ENCODE measurements at places on chromosomes 12 and 14.

- DNase-seq = peak; percentile 99
Observed at GRCh38 chr12:118372541-118373495, at the start of gene TAOK3. TSS of gene TAOK3 (minus strand) at chr12:118372907. CDS start at chr12:118255567, 117,340 bp downstream.

DNA sequence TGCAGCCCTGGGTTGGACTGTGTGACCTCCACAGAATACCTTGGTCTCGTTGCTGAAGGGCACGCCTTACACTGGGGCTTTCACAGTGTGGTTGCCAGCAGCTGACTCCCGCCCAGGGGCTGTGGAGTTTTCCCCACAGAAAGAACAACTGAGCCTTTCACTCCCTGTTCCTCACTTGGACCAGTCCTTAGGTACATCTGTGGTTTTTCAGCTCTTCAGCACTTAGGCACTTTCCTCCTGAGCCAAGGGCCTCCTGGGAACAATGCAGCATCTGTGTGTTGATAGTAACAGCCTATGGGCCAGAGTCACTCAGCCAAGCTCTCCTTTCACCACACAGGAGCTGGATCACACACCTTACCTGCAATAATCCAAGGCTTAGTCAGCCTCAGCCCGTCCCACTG, 25.0 kb downstream of the ERP27 start:
- DNase-seq = peak; percentile 71

- DNase-seq = no peak
Observed at GRCh38 chr14:87990682-87991081, 2.3 kb downstream of the GALC start.

GRCh38 chr14:104739546-104740516, 13.1 kb upstream of the SIVA1 start:
- DNase-seq = no peak

- no peak for DNase-seq
Observed at GRCh38 chr12:43208627-43209026, 343.4 kb downstream of the ADAMTS20 start.

GRCh38 chr14:85934886-85935254, 404.9 kb downstream of the FLRT2 start:
- DNase-seq = no peak

- no peak for DNase-seq
Observed at GRCh38 chr14:53501361-53502211, 348.5 kb upstream of the DDHD1 start.

DNA sequence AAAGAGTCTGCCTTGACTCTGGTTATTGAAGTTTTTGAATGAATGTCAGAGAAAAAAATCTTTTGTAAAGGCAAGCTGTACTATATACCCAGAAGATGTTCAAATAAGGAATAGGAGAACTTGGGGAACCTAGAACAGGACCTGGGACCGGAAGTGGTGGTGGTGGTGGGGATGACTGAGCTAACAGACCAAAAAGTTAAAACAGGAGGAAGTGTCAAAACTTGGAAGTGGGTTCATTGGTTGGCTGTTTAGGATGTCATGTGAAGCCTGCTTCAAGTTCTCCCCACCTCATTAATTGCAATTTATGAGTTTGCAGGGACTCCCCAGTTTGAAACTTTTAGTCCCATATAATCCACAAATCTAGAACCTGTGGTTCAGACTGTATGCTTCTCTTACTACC, 26.2 kb downstream of the PLXNC1 start:
- no peak for DNase-seq

DNA sequence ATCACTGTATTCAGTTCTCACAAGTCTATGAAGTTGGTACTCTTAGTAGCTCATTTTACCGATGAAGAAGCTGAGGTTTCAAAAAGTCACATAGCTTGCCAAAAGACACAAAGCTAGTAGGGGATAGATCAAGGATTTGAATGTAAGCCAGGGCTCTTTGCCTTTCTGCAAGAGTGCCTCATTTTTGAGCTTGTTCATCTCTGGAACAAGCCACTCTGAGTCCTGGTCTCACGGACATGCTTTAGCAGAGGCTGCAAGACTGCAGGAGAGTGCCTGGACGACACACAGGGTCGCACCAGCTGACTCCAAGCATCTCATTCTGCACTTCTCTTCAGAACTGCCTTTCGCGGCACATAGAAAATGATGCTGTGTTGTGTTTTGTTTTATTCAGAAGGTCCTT, 3.7 kb downstream of the NUAK1 start:
- no peak for DNase-seq

- no peak for DNase-seq
Observed at GRCh38 chr12:54129028-54129903, 59.5 kb downstream of the SMUG1 start.

DNA sequence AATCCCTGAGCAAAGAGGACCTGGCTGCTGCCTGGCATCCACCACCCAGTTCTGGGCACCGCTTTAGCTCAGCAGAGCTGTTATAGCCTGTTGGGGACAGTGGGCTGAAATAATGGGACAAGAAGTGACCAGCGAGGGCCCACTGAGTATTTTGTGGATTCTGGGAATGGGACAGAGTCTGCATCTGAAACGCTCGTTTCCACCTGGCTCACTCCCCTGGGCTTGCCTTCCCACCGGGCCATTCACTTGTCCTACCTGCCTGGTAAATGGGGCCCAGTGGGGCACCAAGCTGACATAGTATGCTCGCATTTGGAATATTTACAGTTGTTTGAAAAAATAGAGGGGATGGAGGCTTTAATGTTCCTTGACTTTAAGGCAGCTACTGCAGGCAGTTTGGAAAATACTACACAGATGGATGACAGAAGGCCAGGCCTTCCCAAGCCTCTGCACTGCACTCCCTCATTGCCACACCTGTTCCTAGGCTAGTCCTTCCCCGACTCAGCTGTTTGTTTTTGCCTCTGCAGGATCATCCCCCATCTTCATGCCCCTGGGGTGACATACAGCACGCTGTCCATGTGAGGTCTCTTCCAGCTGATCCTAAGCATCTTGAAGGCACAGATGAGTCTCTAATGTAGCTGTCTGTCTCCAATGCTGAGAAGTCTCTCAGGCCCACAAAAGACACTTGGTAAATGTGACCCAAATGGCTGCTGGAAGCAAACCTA, 61.3 kb upstream of the DICER1 start:
- DNase-seq = no peak

- DNase-seq = peak; percentile 39
Observed at GRCh38 chr12:98744680-98745079, 99.6 kb downstream of the APAF1 start.

GRCh38 chr12:48783432-48783831, 5.5 kb downstream of the ADCY6 start:
- DNase-seq = no peak

DNA sequence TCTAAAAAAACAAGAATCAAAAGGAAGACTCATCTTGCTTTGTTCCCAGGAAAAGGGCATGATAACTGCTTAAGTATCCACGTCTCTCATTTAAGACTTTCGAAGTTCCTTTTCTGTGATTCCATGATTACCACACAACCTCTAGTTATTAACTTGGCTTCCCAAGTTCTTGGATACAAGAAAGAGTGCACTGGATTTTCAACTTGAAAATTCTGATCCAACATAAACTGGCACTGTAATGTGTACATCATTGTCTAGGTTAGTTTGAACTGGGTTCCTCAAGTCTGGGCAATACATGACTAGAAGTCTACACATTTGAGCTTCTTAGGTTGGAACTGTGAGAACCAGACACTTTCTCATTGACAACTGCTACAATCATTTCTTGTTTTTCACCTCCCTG, 1.6 kb downstream of the KLHL28 start:
- DNase-seq = no peak

DNA sequence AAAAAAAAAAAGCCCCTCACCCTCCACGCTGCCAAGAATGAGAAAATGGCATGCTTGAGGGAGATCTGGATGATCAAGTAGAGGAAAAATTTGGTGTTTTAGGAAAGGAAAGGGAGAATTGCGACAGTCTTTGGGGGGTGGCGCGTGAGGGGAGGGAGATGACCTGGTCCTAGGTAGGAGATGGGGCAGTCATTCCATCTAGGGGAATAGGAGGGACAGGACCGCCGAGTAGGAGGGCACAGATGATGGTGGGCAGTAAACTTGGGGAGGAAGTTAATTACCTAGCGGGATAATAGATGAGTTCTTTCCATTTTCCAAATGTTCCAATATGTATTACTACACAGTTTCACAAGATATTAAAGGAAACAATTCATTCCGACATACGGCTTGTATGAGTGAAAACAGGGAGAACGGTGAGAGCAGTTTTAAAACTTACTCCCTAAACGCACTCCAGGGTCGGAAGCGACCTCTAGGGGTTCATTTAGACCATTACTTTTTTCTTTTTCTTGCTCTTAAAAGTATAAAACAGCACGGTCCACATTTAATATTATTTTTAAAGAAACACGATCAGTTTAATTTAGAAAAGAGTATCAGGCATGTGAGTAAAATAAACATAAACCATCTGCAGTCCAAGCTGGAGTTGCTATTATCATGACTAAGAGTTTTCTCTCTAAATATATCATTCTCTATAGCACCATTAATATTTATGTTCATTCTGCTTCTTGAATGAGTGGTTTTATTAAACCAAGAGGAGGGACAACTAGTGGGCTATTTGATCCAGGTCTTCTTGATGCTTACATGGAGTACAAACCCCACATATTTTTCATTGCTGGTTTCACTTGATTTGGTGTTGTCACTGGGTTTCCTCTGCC, 3.0 kb upstream of the FNTB start:
- DNase-seq = no peak

DNA sequence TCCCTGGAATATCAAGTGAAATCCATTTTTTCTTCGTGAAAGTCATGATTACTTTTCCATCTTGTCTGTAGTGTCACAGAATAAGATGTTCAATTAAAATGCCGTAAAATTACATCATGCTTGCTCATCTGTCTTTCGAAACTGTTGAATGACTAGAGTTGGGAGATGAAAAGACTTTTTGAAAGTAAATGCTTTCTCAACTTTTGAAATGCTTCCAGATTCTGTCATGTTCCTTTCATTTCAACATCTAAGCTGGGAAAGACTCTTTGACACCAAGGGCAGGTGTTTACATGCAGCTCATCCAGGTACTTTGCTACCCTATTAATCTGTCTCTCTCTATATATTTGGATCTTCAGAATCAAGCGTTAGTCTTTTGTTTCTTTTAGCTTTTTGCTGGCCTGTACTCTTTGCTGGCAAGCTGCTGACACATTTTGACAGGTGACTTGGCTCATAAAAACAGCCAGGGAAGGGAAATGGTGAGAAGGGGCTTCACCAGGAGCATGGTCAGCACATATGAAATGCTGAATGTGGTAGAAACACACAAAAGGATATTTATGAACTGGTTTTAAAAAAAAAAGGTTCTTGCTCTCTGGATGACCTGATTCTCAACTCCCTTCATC, 77.0 kb upstream of the METAP2 start:
- DNase-seq = no peak

- no peak for DNase-seq
Observed at GRCh38 chr12:41409628-41410027, 221.5 kb downstream of the PDZRN4 start.

DNA sequence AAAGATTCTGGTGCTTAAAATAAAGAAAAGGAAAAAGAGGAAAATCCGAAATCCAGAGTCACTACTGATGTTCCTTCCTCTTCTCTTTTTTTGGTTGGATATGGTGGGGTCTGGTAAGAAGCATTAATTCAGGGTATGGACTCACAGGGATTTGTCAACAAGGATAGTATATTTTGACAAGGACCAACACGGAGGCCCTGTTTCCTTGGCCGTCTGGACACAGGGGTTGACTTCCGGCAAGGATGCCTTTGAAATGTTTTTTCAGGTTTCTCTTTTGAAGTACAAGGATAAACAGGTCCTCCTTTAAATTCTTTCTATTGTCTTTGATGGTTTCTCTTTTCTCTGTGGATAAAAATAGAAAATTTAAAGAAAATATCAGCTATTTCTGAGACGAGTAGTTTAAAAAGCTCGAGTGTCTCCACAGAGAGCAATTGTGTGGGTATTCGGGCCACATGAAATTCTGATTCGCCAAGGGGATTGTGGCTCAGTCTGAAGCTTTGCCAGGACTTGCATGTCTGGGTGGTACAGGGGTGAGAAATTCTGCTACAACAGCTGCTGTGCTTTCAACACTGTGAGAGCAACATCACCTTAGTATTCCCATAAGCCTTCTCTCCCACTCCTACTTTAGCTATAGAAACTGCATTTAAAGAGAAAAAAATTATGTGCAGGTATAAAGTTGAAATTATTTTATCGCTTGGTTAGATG, 88.5 kb upstream of the CSRP2 start:
- no peak for DNase-seq

DNA sequence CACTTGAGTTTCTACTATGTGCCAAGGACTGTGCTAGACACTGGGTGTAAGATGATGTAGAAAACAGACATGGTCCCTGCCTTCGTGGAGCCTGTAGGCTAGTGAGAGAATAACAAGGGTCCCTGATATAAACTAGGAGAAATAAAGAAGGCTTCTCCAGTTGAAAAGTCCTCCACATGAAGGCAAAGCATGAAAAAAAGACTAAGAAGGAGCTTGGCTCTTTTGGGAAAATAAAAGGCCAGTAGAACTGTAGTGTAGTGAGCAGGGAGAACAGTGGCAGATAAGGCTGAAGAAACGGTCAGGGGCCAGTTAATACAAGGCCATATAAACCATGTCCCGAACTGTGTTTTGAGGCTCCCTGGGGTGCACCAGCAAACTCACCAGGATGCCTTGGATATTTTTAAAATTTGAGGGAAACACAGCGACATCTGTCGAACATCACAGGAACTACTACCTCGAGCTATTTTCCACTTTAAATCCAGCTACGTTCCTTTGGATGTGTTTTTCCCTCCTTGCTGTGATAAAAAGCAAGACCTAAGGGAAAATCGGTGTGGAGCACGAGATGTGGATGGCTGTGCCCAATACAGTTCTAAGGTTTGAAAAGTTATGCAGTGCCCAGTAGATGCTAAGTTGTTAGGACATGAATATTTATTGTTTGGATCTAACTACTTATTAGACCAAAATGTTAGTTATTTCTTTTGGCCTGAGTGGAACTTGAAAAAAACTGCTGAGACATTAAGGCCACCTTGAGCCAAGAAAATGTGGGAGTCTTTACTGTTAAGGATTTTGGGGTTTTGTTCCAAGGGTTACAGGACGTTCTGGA, 8.5 kb upstream of the CFL2 start:
- no peak for DNase-seq

DNA sequence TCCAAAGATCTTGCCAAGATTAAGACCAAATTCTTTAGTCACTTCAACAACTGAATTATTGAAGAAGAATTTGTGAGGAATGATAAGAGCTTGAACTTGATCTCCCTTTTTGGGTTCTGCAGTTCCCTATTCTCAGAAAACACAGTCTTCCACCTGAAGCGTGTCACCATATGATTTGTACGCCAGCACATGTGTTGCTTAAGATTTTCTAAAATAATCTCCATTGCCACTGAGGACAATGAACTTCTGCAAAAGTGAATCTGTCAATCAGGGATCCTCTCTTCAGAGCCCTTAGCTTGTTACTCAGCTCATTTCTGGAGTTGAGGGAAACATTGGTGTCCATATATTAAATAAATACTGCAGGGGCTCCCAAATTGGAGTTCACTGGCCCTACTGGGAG, 4.2 kb upstream of the SPIC start:
- DNase-seq = no peak

- DNase-seq = no peak
Observed at GRCh38 chr12:75874441-75874840, 157.1 kb downstream of the PHLDA1 start.

GRCh38 chr14:38989922-38990546, 113.0 kb downstream of the SEC23A start:
- no peak for DNase-seq

GRCh38 chr12:28033538-28033915, 61.0 kb upstream of the PTHLH start:
- DNase-seq = no peak

All from left ventricle myocardium superior (tissue), 1 donor.